Activated T-helper 17 cell treated with anti-CD3 and anti-CD28 coated beads, Interleukin-2, amount 50 U/mL, for 72 hours (primary cell): ENCODE measurements at places on chromosomes 4 and X.
A peak's percentile ranks its signal among the peaks of the same experiment; 100 is the strongest.

DNA sequence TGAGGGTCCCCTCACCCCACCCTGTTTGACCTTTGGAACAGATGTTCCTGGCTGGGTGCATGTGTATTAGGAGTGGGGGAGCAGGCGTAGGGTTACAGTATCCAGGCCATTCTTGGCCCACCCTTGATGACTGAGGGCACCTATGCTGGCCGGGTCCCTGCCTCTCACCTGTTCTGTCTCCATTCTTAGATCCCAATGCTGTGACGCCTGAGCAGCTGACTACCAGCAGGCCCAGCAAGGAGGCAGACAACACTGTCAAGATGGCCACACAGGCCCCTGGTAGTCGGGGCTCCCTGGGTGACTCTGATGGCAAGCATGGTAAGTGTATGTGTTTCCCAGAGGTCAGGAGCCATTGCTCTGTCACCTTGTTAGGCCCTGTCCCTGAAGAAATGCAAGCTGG lies 10.9 kb downstream of the EFNB1 start:
- no peak for ATAC-seq

DNA sequence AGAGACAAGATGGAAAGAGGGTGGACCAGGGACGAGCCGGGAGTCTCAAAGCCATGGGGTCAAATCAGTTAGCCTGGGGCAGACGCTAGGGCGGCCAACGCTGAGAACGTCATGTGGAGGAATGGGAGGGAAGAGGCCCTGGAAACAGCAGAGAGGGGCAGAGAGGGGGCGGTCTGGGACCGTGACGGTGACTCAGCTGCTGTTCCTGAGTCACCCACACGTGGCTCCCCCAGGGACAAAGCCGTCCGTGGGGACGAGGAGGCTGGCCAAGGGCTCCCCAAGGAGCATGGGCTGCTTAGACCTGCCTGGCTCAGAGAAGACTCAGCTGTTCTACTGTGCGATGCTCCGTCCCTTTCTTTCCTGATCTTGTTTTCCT lies 108.4 kb upstream of the LRPAP1 start:
- no peak for ATAC-seq

DNA sequence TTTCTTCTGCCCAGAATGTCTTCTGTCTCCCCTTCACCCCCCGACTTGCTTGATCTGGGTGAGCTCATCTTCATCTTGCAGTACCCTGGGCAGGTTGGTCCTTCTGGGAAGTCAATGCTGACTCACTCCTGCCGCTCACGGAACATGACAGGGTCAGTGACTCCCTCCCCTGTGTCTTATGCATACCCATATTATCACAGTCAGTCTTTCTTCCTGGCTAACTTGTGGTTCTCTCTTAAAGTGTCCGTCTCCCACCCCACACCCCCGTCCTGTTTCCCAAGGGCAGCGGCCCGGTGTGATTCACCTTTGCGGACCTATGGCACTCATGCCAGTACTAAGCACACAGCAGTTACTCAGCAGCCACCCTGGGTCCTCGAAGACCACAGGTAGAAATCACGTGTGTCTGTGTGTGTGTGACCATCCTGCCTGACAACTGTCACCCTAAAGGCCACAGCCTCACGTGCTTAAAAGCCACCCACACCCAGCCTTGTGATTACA lies 17.7 kb downstream of the IQSEC2 start:
- peak; percentile 93 for ATAC-seq

DNA sequence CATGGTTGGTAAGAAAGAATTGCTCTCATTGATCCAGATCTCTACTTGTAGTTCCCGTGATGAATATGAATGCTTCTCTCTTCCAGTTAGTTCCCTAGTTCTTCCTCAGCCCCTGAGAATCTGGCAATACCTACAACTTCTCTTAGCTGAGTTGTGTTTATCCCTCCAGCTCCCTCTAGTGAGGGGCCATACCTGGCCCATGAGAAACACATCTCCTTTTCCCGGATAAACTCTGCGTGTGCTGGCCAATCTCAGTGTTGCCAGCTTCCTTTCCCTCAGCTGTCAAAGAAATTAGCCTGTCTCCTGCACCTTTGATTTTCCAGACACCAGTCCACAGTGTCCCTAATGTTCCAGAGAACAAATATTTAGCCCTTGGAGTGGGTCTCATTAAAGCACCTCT lies 5.7 kb downstream of the CBLL2 start:
- ATAC-seq, result no peak

- no peak for ATAC-seq
Measured at GRCh38 chr4:47065051-47065481, 33.7 kb downstream of the GABRB1 start.

GRCh38 chr4:103757631-103758030 lies 37.8 kb upstream of the TACR3 start:
- no peak for ATAC-seq

GRCh38 chrX:130108647-130109428 lies 1.5 kb downstream of the ELF4 start:
- ATAC-seq, result peak; percentile 81

GRCh38 chr4:158129694-158130093 lies 43.1 kb downstream of the GASK1B start:
- ATAC-seq, result no peak

DNA sequence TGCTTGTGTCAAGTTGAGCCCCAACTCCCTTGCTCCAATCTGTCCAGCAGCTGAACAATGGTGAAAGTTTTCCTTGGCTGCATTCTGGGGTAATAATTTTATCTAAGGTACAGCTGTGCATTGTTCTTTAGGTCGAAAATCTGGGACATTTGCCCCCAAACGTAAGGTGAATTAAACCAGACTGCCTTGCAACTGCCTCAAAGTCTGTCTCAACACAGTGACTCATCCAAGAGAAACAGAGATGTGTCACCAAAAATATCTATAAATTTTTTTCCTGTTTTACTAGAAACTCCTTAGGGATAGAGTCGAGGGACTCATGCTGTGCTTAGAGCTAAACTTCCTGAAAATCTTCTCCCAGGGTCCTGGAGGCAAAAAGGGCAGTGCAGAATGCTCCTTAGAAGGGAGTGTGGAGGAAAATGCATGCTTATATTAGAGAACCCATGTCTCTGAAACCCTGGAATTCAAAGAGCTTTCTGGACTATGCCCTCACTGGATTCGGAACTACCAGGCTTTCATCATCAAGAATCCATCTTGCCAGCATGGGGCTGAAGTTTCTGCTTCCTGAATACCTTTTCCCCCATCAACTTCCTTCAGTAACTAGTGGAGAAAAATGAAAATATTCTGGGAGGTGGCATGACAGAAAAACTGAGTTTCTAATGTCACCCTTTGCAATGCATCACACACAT lies 115.7 kb downstream of the PALLD start:
- ATAC-seq, result no peak

DNA sequence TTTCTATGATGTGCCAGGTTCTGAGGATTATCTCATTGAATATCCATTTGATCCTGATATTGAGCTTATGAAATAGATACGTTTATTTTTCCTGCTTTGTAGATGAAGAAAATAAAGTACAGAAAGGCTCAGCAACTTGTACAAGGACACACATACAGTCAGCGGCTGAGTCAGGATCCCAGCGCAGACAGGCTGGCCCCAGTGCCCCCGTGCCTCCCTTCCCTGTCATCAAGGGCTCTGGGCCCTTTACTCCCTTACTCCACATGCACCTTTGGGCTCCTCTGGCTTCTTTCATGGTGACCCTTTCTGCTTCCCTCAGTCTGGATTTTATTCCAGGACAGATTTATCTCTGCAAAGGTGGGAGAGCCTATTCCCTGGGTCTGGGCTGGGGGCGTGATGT lies 12.8 kb downstream of the RASL11B start:
- no peak for ATAC-seq

DNA sequence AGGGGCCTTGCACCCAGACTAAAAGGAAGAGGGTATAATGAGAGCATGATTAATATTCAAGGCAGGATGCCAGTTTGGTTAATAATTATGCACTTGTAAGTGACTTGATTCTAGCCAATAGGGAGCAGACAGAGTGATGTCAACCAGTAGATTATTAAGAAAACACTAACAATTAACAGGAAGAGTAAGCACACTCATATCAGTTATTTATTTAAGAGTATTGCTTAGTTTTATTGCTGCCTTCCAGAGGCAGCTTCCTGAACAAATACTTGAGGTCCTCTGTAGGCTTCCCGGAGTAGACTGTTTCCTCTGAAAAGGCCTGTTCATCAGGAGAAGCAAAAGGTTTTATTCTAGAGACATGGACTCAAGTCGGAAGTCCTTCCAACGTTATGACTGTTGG lies 129.1 kb upstream of the AFF2 start:
- ATAC-seq, result no peak

DNA sequence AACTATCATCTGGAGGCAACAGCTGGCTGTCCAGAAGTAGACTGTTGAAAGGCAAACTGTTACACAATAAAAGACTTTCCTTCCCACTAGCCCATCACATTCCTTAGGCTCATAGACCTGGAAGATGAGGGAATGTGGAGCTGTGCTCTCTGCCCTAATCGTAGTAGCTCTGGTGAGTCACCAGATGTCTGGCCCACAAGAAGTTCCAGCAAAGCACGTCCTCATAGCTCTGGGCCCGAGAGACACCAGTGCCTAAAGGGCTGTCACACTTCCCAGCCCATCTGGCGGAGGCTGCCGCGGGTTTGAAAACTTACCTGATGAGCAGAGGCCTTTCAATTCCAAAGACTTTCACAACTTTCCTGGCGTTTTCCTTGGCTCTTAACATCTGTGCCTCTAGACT lies 81.7 kb upstream of the STOX2 start:
- ATAC-seq, result no peak

DNA sequence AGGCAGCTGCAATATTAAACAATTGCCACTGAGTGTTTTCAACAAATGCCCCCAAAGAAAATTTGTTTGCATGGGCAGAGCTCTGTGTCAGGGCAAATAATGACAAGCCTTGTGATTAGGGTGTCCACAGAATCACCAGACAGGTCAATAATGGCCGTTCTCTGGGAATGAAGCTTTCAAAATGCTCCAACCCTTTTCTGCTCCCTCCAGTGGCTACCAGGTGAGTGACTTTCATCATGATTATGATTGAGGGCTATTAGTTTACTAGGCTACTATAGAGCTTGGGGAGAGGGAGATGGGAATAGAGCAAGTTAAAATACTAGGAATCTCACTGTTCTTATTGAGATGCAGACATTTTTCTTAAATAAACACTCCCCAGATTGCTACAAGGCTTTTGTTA lies 23.5 kb downstream of the IRS4 start:
- ATAC-seq, result no peak

- peak; percentile 67 for ATAC-seq
Measured at GRCh38 chr4:73021634-73022033, 47.9 kb downstream of the COX18 start.

DNA sequence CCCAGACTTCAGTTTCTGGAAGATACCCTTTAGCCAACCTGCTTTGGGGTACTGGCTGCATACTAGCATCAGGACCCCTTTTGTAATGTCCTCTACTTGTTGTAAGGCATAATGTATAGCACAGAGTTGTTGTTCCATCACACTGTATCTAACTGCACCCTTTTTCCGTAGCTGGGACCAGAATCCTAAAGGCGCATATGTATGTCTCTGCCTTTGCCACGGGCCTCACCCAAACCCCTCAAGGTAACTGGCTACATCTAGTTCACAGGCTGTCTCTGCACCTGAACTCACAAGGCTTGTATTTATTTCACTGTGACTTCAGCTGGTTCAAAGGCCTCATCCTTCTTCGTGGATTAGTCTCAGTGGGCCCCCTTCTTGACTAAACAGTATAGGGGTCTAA lies 29.6 kb upstream of the NUDT6 start:
- no peak for ATAC-seq

DNA sequence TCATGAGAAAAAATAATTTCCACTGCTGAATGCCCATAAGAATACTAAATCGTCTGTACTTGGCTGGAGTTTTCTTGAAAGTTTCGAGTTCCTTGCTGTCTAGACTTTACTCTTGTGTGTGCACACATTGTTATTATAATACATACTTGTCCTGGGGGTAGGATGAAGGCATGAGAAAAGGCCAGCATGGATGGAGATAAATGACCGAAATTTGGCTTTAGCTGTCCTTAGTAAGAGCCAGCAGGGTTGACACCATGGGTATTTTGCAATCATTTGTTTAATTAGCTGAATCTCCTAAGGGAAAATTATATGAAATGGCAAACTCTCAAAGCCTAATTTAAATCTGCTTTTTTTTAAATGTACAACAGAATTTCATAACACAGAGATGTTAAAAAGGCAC lies 641.6 kb downstream of the ADGRL3 start:
- ATAC-seq, result no peak

GRCh38 chr4:154778264-154778663 lies 2.8 kb upstream of the RBM46 start:
- no peak for ATAC-seq

- no peak for ATAC-seq
Measured at GRCh38 chrX:129233786-129234185, 289.5 kb downstream of the SMARCA1 start.

DNA sequence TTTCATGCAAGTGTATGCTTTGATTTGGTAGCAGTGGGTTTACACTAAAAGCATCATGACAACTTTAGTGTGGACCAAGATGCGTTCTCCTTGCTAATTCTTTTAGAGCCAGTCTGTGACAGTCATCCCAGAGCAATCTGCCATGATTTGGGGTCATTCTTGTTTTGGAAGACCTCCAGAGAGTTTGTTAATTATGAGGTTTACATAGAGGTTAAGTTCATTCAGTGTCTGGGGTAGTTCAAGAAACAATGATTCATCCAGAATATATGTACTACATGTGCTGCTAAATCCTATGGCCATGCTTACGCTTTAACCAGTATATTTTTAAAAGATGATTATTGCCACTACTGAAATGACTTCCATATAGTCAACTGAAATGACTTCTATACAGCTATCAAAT lies 328.5 kb upstream of the AGA start:
- no peak for ATAC-seq

- no peak for ATAC-seq
Measured at GRCh38 chr4:53576676-53577372, 14.5 kb downstream of the LNX1 start.

GRCh38 chr4:117164338-117164737 lies 79.0 kb upstream of the TRAM1L1 start:
- no peak for ATAC-seq

GRCh38 chr4:151012820-151013219 lies 2.3 kb downstream of the LRBA start:
- no peak for ATAC-seq

GRCh38 chr4:47195706-47196105 lies 164.3 kb downstream of the GABRB1 start:
- no peak for ATAC-seq

- ATAC-seq, result no peak
Measured at GRCh38 chr4:146370841-146371240, 150.9 kb downstream of the SLC10A7 start.

DNA sequence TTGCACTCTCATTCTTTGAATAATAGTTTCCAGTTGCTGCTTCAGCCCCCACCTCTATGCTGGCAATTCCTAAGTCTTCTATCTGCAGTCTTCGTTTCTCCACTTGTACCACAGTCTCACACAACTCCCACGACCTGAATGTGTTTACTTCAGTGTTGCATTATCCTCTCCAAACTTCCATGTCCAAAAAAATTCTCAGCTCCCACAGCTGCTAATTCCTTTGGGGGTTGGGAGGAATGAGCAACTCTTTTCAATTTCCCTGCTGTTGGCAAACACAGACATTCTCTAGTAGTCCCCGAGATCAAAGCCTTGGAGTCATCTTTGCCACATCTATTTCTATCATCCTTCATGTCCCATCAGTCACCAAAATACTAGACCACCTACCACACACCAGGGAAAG lies 14.4 kb upstream of the CDS1 start:
- ATAC-seq, result no peak
